ENCODE measurements at places on chromosomes 13 and 19.

DNA sequence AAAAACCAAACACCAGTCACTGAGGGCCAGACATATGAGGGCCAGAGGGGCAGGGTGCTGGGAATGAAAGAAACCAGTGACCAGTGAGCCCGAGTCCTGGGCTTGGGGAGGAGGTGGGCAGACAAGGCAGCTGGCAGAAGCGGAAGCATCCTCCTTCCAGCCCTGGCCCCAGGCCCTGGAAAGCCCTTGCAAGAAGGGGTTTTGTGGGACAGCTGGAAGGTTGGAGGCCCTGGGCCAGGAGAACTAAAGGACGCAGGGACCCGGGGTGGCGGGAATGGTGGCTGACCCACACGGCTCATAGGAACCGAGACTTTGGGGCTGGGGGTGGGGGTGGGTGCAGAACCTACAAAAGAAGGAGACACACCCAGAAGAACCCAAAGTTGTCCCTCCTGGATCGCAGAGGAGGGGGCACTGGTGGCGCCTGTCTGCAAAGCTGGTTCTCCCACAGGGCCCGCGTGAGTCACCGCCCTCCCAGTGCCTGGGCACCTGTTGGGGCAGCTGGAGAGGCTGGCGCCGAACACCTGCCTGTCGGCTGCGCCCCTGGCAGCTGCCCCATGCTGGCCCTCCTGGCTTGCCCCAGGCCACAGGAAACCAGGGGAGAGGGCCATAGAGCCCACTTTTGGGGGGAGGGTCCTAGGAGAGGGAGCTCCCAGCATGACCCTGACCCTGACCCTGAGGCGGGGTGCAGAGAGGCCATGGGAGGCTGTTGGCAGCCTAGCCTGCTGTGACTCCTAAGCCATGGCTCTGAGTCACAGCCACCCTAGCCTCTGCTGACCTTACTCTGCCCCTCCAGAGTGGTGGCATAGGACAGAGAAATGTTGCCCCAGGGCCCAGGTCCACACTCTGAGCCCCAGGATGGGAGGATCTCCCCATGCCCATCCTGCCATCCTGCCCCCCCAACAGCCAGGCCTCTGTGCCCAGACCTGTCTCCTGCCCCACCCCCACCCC is 802 bp downstream of the DMPK start:
- DNase-seq, result no peak

DNA sequence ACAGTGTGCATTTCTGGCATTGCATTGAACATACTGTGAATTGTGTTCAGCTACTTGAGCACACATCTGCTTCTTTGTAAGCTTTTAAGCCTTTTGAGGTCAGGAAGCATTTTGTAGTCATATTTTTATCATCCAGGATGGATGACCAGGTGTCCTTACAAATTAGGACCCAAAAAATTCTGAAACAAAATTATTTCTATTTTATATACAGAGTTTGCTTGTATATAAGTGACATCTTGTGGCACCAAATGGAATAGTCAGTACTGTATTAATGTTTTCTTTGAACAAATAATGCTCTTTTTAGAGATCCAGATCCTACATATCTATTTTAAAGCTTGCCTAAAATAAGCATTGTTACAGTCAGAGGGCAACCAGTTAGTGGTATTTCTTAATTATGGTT is 9.5 kb upstream of the SUPT20H start:
- DNase-seq, result no peak

- DNase-seq, result no peak
Observed at GRCh38 chr19:18677156-18677555, 6.3 kb upstream of the CRTC1 start.

- peak; percentile 1 for DNase-seq
Observed at GRCh38 chr19:57719424-57719823, 8.0 kb downstream of the ZNF671 start.

- peak; percentile 61 for DNase-seq
Observed at GRCh38 chr13:108769213-108770070, 140.0 kb downstream of the MYO16 start.

DNA sequence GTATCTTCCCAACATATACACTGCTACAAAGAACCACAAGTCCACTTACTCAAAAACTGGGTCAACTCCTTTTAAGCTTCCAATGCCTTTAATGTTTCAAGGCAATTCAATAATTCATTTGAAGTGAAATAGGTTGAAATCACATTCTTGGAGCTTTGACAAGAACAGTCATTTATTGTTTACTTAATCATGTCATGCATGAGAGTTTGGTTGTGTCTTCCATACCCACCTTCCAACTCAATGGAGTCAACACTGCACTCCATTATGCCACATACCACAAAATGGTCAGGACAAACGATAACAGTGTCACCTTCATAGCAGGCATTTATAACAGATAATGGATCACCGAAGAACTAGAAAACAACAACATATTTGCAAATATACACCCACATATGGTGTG is 506.3 kb downstream of the UQCRFS1 start:
- DNase-seq, result no peak

DNA sequence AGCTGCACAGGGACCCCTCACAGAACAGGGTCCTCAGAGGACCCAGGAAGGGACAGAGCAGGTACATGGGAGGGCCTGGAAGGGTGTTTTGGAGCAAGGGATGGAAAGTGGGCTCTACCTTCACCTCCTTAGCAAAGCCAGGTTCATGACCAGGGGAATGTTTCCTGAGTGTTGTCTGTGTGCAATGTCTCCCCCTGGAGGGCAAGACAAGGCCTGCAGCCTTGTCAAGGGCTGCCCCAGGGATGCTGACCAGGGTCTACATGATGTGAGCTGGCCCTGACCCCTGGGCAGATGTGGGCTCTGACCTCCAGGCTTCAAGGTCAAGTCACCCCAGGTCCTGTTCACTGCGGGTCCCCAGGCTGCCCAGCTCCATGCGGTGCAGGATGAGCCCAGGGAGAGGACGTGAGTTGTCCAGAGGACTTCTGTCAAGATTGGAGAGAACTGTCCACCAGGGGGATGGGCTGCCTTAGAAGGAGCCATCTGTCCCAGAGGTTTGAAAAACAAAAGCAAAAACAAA is 1.0 kb upstream of the CEACAM1 start:
- peak; percentile 64 for DNase-seq

- DNase-seq, result no peak
Observed at GRCh38 chr13:80408270-80408669, 67.3 kb upstream of the SPRY2 start.

DNA sequence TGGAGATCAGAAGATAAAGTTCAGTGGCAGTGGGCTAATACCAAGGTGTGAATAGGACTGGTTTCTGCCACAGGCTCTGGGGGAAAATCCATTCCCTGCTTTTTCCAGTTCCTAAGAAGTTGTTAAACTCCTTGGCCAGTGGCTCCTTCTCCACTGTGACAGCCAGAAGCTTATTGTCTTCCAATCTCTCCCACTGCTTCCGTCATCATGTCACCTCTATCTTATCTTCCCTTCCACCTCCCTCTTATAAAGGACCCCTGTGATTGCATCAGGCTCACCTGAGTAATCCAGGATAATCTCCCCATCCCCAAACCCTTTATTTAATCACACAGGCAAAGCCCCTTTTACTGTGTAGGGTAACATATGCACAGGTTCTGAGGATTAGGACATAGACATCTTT is 431.2 kb upstream of the SLC10A2 start:
- DNase-seq, result no peak

DNA sequence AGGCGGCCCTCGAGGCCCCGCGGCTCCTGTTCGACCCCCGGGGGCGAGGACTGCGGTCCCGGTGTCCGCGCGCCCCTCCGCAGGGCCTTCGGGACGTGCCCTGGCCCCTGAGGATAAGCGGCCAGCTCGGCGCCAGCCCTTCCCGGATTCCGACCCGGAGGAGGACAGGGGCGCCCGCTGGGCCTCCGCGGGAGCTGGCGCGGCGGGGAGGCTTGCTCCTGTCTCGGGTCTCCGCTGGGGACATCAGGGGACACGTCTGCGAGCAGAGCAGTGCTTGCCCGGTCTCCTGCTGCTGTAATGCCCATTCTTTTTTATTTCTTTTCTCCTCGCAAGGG is 829 bp downstream of the B3GLCT start:
- peak; percentile 52 for DNase-seq

DNA sequence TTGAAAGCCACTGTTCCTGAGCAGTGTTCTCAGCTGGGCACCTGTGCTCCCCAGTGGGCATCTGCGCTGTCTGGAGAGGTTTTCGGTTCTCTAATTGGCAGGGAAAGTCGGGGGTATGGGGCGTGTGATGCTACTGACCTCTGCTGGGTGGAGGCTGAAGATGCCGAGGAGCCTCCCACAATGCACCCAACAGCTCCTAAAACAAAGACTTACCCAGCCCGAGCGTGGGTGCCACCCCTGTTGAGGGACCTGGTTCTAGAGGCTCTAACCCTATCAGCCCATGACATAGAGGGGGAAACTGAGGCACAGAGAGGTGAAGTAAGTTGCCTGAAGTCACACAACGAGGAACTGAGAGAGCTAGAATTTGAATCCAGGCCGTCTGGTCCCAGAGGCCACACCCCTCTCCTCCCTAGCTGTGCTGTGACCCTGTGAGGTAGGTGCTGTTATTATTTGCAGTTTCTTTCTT is 2.3 kb downstream of the SPACA4 start:
- DNase-seq, result no peak

DNA sequence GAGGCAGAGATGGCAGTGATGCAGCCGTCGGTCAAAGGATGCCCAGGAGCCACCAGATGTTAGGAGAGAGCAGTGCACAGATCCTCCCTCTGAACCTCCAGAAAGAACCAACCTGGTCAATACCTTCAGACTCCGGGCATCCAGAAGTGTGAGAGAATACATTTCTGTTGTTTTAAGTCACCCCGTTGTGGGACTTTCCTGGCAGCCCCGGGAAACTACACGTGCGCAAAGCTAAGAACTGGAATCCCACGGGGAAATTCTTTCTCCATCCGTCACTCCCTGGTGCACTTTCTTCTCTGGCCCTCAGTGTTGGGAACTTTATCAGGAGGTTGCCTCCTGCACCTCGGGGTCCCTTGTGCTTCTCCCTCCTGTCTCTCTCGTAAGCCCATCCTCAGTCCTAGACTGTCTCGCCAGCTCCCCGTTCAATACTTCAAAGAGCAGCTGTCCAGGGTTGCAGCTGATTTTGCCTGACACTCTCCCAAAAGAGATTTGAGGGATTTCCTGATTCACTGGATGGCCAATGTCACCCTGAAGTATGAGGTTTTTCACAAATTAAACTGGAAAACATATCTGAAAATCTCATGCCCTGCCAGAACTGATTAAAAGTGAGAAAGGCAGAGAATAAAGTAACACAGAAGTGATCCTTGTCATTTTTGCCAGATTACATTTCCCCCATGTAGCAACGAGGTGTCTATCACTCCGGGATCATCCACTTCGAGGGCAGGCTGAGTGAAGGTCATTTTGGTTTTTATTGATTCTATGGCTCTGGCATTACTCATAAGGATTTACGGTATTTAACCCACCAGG is 136.8 kb downstream of the DCT start:
- no peak for DNase-seq

GRCh38 chr13:85241060-85241459 is 558.2 kb downstream of the SLITRK6 start:
- no peak for DNase-seq

GRCh38 chr19:3801412-3802096 is 15.4 kb upstream of the MATK start:
- no peak for DNase-seq

- no peak for DNase-seq
Observed at GRCh38 chr19:51468545-51468920, 9.8 kb upstream of the CEACAM18 start.

DNA sequence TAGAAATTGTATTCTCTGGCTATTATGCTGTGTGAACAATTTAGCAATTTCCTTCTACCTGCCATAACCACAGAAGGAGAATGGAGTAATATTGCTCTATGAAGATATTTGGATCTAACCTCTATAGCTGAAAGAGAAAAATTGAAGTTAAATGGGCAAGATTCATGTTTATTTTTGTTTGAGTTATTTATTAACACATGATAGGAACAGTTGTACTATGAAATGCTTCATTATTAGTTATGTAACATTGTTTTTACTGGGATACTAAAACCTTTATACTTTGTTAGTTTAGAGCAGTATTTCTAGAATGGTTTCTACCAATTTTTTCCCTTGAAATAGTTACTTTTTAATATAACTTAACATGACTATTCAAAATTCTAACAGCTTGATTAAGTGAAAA is 27.3 kb upstream of the VWA8 start:
- DNase-seq, result no peak

GRCh38 chr13:108575430-108575829 is 54.0 kb upstream of the MYO16 start:
- no peak for DNase-seq

DNA sequence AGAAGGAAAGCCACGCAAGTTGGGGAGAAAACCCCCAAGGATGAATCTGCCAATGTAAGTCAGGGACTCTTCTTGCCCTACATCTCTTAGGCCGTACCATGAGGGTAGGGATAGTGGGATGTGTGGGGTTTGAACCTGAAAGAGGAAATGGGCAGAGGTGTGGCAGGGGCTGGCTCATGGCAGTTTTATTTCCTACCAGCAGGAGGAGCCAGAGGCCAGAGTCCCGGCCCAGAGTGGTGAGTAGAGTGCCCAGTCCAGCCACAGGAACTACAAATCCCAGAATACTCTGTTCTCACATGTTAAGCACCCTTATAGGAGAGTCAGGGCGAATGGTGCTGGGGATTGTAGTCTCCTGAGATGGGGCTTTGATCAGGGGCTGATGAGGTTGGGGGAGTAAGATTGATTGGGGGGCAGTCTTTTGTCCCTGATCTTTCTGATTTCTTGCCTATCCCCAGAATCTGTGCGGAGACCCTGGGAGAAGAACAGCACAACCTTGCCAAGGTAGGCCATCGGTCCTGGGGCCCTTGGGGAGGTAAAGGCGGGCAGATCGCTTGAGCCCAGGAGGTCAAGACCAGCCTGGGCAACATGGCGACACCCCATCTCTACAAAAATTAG is 16.5 kb downstream of the VASP start:
- DNase-seq, result peak; percentile 86

DNA sequence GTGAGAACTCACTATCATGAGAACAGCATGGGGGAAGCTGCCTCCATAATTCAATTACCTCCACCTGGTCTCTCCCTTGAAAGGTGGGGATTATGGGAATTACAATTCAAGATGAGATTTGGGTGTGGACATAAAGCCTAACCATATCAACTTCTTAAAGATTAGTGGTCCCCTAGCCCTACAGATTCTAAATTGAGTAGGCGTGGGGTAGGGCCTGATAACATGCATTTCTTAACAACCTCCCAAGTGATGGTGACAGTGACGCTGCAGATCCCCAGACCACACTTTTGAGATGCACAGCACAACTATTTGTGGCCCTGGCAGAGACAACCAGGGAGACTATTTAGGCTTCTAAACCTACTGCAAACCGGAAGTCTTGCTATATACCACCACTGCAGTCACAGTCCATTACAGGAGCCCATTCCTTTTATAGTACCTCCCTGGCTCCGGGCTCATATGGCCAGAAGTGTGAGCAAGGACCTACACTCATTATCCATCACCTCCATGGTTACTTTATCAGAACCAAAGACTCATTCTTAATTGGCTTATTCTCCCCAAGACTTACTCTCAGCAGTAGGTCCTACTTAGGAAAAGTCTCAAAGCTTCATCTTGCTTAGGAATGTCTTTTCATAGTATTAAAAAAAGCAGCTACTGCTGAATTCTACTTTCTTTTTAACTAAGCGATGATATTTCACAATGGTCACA is 2.1 kb upstream of the DPY19L3 start:
- DNase-seq, result no peak

- no peak for DNase-seq
Observed at GRCh38 chr19:38848299-38849146, 1.3 kb downstream of the HNRNPL start.
